Nucleus accumbens (tissue), 56 donors: ENCODE measurements at places on chromosomes 2 and 18.

GRCh38 chr2:45640576-45640975 lies 10.9 kb upstream of the PRKCE start:
- DNase-seq: no peak

DNA sequence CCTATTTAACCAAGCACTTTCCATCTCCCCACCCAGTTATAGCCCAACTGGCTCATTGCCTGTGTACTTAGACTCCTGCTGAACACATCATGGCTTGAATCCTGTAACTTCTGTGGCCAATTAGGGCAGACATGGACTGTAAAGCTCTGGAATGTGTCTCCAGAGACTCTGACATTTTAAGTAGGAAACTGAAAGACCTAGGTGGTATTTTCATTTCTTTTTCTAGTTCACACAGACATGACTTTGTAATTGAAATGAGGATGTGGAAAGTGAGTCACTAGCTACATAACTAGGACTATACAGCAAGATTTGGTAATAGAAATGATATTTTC lies 12.2 kb downstream of the DOK1 start:
- DNase-seq: no peak

GRCh38 chr2:200585730-200586643 lies at the start of gene AOX1:
Gene AOX1, plus strand, starts transcription at chr2:200586014. Its CDS starts 95 bp downstream, at chr2:200586109.
- no peak for DNase-seq

DNA sequence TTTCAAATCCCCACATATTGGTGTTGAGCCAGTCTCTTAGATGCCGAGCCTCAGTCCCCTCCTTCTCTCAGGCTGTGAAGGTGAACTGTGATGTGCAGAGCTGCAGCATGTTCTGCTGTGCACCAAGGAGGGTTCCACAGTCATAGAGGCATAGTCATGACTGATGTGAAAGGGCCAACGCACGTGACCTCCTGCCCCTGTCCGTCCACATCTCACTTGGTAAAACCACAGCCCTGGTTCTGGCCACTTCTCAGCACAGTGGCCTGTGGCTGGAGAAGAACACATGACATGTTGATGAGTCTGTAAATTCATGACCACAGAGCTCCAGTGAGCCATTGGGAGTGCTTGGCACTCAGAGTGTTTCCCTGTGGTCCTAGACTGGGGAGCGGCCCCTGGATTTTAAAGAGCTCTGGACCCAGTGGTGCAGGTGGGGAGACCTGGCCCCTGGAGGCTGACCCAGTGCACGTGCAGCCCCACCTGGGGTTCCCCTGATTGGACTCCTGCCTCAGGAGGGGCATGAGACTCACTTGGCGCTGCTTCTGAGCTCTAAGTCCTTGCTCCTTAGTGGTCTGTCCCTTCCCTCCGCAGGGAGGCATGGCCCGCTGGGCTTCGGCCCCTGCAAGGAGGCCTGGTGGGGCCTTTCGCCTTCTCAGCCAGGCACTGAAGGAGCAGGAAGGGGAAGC lies 25.3 kb downstream of the INPP4A start:
- DNase-seq: no peak

DNA sequence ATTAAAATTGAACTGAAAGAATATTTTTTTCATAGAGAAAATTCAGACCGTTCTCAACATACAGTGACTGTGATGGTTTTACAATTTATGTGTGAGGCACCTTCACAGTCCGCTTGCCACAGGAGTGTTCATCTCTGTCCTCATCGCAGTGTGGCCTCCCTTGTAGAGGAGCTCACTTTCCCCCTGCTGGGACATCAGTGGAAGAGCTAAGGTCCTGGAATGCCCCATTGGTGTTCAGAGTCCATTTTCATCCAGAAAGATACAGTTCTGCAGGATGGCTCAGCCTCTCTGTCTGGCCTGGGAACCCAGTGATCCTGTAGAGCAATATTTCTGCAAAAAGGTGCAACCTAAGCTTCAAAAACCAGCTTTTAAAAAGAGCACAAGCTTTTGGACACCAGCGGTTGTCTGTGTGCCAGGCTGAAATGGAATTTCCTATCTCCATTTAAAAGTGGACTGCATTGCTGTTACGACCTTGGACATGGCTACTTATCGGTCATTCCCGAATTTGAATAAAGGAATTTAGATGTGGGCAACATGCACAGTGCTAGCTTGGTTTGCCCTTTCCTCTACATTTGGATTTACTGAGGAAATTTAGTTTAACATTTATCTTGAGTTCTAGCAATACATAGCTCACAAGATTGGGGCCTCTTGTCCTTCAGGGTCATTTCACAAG lies 26.7 kb upstream of the FAM237A start:
- DNase-seq: no peak

DNA sequence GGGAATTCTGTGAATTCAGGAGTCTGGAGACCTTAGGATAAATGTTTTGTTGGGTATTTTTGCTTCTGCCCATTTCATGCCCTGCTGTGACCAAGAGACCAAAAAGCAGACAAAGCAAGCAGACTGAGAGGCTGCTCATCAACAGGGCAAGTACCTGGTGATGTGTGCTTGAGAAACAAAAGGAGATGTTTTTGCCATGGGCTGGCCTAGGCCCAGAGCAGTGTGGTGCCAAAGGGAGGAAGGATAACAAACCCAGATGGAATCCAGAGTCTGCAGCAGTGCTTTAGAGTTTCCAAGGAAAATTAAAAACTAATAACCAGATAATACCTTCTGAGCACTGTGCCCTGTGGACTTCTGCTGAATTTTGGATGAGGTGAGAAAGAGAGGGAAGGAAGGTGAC lies 538.4 kb downstream of the STK39 start:
- no peak for DNase-seq

DNA sequence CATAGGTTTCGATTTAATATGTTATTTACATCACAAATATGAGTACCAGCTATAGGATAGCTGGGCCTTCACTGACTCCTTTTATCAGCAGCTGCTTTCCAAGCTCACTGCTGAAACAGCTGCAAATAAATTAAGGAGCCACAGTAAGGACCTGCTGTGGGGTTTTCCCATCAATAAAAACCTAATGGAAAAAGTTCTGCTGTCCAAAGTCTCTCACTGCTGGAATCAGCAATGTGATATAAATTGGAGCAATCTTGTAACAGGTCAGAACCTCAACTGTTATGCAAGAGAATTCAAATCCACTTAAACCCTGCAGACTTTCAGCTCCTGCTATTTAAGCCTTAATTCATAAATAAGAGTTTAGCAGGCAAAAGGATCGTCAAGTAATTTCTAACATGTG lies 61.3 kb downstream of the NEB start:
- no peak for DNase-seq

- no peak for DNase-seq
Observed at GRCh38 chr2:126643431-126643830, 12.5 kb upstream of the GYPC start.
